Occipital lobe (tissue), 3 donors: ENCODE measurements at places on chromosomes 1 and 21.

DNA sequence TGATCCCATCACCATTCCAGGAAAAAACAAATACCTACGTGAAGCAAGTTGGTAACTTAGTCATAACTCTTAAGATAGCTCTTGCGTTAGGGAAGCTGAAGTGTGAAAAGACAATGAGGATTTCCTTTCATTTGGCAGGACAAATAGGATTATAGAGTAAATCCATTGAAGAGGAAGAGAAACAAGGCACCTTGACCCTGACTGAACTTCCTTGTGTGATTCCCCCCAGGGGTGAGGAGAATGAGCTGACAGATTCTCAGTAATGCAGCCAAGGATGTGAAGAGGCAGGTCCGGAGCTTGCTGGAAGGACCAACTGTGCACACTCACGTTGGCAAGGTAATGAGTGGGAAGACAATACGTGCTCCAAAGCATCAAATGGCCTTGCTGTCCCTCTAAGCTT is 55.0 kb upstream of the HMCN1 start:
- no peak for DNase-seq

GRCh38 chr1:37726751-37727585 is 34.7 kb downstream of the CDCA8 start:
- DNase-seq, result no peak

DNA sequence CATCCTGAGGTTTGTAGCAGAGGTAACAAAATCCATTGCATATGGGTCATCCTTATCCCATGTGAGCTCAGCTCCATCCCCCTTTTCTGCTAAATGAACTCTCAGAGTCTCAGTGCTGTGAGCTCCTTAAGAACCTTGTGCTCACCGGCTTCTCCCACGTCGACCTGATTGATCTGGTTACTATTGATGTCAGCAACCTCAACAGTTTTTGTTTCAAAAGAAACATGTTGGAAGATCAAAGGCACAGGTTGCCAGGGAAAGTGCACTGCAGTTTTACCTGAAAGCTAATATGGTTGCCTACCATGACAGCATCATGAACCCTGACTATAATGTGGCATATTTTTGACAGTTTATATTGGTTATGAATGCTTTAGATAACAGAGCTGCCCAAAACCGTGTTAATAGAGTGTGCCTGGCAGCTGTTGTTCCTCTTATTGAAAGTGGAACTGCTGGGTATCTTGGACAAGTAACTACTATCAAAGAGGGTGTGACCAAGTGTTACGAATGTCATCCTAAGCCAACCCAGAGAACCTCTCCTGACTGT is 131.4 kb downstream of the HS2ST1 start:
- DNase-seq, result no peak

DNA sequence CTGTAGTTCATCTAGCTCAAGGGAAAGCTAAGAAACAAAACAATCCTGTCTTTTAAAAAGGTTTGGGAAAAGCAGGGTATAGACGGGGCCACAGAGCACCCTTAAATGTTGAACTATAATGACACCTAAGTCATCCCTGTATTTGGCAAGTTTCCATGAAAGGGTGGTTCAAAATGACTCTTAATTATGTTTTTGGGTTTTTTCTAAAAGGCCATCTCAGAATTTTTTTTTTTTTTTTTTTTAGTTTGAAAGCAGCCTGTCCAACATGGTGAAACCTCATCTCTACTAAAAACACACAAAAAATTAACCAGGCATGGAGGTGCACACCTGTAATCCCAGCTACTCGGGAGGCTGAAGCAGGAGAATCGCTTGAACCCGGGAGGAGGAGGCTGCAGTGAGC is 22.2 kb downstream of the TOMM20 start:
- no peak for DNase-seq

DNA sequence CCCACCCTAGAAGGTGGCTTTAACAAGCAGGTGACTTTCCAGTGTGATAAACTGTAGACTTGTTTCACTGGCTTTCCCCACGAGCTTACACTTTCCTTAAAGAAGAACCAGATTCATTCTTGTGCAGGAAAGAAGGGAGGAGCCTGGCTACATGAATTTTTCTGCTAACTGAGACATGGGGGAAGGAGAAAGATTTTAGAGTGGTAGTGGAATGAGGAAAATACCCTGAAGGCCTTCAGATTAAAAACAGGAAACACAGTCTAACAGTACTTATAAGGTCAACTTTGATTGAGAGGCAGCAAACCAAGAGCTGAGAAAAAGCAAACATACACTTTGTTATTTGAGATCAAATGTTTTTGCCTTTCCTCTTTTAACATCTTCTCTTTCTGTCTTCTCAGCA is 640.9 kb upstream of the PLXNA2 start:
- DNase-seq, result no peak
